ENCODE measurements at places on chromosomes 1 and 21.

- no peak for DNase-seq
Observed at GRCh38 chr1:91148641-91149069, 126.8 kb upstream of the ZNF644 start.

DNA sequence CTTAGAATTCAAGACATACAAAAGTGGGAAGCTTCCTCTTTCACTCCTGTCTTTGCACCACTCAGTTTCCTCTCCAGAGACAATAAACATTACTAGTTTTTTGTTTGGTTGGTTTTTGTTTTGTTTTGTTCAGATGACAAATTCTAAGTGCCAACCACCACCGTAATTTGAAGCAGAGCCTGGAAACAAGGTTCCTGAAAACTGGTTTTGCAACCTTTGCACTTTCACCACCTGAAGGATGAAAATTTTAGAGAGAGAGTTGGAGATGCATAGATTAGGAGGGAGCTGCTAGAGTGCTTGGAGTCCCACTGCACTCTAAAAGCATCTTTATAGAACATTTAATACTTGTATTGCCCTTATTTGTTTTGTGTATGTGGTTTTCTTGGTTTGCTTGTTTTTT lies 20.2 kb upstream of the MGST3 start:
- DNase-seq = no peak

DNA sequence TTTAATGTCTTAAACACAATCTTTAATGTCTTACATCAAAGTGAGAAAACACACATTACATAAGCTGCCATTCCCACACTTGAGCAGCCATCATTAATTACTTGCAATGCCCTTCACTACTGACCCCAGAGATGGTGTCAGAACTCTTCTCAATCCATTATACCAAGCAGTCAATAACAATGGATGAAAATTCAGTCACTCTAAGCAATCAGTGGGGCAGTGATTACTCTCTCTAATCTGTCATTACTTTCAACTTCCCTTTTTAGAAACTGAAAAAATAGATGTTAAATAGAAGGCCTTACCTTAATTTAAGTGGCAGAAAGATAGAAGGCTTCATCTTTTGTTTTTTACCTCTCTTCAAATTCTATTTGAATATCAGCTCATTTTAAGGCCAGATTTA lies 9.7 kb upstream of the FRRS1 start:
- DNase-seq = no peak

DNA sequence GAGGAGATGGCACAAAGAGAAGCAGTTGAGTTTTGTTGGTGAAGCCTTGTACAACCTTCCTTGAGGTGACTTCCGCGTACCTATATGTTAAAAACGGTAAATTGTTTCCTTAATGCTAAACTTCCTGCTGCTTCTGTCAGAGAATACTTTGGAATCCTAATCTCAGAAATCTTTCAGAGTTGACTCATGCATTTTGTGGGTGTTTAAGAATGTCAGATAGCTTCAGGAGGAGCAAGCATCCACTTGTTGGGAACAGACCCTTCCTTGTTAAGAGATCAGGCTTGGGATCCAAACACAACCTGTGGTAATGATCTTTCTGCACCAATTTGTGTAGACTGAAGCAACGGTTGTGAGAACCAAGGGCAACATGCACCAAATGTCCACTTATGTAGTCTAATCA lies 29.5 kb downstream of the AK4 start:
- no peak for DNase-seq

DNA sequence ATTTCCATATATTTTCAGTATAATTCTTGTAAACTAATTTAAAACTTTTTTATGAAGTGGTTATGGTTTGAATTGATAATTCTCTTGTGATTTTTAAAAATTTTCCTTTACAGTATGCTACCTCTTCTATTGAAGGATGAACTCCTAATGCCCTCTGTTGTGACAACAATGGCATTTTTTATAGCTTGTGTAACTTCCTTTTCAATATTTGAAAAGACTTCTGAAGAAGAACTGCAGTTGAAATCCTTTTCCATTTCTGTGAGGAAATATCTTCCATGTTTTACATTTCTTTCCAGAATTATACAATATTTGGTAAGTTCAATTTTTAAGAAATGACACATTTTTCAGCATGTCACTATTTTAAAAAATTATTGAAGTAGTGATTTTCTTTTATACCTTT lies 61.4 kb downstream of the ALG6 start:
- DNase-seq = no peak

DNA sequence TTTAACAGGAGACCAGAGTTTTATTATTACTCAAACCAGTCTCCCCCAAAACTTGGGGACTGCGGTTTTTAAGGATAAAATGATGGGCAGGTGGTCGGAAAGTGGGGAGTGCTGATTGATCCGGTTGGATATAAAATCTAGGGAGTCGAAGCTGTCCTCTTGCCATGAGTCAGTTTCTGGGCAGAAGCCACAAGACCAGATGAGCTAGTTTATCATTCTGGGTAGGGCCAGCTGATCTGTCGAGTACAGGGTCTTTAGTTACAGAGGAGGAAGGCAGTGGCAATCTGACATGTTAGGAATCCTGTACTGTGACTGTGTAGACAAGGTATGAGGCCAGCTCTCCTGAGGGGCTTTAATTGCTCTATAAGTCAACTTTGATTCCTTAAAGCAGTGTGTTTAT lies 22.9 kb upstream of the FOXE3 start:
- DNase-seq = no peak

DNA sequence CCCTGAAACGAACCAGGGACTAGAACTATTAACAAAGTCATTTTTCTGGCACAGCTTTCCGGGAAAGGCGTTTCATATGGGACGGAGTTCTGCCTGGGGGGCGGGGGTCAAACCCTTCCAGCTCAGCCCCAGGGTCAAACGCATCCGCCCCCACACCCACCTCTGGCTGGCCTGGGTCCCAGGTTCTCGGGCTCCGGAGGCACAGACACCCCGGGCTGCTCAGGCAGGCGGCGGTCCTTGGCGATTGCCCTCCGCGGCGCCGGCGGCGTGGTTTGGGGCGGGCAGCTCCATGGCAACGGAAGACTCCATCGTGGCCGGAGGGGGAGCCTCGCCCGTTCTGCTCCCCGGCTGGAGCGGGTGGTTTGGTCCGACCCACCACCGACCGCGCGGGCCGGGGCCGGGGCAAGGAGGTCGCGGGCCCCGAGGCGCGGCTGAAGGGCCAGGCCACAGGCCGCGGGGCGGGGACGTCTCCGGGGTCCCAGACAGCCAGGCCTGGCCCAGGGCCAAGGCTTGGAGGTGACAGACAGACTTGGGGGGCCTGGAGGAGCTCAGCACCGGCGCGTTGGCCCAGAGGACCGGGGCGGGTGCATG lies at the start of gene CFAP74:
TSS of gene CFAP74 (minus strand) at position 246 of the 591 bp plus-strand sequence. CDS start 12,830 bp downstream, outside the sequence.
- no peak for DNase-seq

DNA sequence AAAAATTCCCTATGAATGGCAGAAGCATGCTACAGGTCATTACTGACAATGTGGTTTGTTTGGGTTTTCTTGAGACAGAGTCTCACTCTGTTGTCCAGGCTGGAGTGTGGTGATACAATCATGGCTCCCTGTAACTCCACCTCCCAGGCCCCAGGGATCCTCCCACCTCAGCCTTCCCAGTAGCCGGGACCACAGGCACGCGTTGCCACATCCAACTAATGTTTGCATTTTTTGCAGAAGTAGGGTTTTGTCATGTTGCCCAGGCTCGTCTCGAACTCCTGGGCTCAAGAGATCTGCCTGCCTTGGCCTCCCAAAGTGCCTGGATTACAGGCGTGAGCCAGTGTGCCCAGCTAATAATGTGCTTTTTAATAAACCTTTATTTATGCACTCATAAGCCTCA lies 259.1 kb downstream of the NFIA start:
- DNase-seq = no peak

GRCh38 chr1:86912281-86912900 lies 1.5 kb downstream of the SELENOF start:
- DNase-seq = no peak

Data from activated naive CD8-positive, alpha-beta T cell treated with anti-CD3 and anti-CD28 coated beads, Interleukin-2, amount 50 U/mL, for 16 hours (primary cell).